Stimulated activated CD8-positive, alpha-beta memory T cell treated with anti-CD3 and anti-CD28 coated beads, Interleukin-2, amount 100 ng/mL, for 1 hour (primary cell): ENCODE measurements at places on chromosomes 5 and 9.

- no peak for DNase-seq
Measured at GRCh38 chr5:145160679-145161078, 674.5 kb downstream of the PRELID2 start.

- DNase-seq, result no peak
Measured at GRCh38 chr9:4781408-4781807, 11.3 kb upstream of the RCL1 start.

DNA sequence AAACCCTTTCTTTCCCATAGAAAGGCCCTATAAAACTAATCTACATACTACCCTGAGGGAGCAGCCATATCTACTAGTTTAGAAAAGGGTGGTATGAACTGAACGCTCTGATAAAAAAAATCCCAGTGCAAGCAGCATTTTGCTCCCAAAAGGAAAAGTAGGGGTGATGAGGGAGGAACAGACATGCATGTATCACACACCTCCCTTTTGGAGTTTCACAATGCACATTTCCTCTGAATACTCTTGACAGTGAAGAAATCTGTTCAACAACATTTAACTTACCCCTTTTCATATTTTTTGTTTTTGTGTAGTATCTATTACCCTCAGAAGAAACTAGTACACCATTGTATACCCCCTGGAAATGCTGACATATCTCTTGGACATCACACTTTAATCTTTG lies 411.4 kb downstream of the MAT2B start:
- DNase-seq, result no peak

GRCh38 chr5:143124593-143124992 lies 278.9 kb downstream of the NR3C1 start:
- no peak for DNase-seq

- no peak for DNase-seq
Measured at GRCh38 chr5:150630461-150631325, 9.8 kb upstream of the SYNPO start.

DNA sequence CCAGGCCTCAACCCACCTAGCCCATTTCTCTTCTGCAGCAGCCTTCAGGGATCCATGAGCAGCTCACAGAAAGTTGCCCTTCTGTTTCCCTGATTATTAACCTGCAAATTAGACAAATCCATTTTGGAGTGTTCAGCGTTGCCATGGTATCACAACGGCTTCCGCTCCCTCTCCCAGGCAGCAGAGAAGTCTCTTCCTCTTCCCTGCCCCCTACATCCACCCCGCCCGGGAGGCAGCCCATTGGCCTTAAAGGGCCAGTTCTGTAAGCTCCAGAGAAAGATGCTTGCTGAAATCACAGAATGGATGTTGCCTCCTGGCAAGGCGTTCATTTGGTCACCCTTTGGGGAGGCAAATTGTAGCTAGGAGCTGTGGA lies 47.7 kb upstream of the BOD1 start:
- DNase-seq, result no peak

- no peak for DNase-seq
Measured at GRCh38 chr5:4777435-4777834, 362.7 kb upstream of the ADAMTS16 start.

GRCh38 chr9:98994172-98995058 lies 50.7 kb downstream of the COL15A1 start:
- DNase-seq, result no peak

- no peak for DNase-seq
Measured at GRCh38 chr5:21834863-21835262, 1018.3 kb downstream of the CDH12 start.

GRCh38 chr9:137882506-137882821 lies 4.9 kb downstream of the CACNA1B start:
- no peak for DNase-seq

DNA sequence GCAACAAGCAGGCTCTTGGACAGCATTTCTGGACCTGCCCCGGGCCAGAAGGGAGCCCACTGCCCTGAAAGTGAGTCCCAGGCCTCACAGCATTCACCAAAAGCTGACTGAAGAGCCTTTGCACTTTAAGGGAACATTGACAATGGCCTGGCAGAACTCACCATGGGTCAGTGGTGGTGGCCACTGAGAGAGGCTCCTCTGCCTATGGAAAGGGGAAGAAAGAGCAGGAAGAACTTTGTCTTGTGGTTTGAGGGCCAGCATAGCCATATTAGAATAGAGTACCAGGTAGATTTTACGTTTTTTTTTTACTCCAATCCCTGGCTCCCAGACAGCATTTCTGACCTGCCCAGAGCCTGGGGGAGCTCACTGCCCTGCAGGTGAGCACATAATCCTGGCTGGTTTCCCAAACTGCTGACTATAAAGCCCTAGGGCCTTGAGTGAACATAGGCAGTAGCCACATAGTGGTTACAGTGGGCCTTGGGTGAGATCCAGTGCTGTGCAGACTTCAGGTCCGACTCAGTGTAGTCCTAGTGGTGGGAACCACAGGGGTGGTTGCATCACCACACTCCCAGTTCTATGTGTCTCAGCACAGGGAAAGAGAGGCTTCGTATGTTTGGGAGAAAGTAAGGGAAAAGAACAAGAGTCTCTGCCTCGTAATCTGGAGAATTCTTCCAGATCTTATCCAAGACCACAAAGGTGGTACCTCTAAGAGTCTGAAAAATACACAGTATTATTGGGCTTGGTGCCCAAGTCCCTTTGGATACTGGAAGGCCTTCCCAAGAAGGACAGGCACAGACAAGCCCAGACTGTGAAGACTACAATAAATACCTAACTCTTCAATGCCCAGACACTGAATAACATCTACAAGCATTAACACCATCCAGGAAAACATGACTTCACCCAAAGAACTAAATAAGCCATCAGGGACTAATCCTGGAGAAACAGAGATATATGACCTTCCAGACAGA lies 89.5 kb downstream of the TSSK1B start:
- DNase-seq, result no peak

GRCh38 chr5:56900858-56901578 lies 8.4 kb upstream of the SETD9 start:
- no peak for DNase-seq

- DNase-seq, result no peak
Measured at GRCh38 chr5:35430381-35431162, 187.1 kb upstream of the SPEF2 start.

DNA sequence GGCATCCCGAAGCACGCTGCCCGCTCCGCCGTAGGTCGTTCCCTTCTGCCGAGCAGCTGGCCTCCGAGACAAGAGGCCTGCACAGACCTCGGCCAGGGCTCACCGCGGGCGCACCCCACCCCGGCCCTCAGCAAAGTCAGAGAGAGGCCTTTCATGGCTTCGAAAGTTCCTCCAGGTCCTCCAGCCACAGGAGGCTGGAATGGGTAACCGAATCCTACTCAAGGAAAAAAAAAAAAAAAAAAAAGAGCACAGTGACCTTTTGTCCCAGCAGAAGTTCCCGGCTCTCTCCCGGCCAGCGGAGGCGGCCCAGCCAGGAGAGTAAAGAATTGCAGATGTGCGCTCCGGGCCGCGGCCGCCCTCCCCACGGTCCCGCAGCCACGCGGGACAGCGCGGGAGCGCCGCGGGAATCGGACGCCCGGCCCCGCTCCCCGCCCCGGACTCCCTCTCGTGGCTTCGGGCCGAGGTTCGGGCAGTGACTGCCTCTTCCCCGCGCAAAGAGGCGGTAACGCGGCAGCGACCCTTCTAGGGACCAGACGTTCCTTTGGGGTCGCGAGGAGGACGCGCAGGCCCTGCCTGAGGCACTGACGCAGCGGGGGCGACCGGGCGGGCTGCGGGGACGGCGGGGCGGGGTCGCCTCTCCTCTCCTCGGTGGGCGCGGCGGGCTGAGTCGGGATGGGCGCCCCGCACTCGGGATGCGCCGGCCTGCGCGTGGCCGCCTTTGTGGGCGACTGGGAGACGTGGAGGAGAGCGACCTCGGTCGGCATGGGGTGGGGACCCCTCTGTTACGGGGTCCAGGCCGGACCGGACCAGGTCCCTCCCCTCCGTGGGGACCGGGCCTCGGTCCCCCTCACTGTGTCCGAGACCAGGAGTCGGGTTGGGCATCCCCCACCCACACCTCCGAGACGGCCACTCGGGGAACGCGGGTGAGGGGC lies 754 bp downstream of the GFPT2 start:
- no peak for DNase-seq

DNA sequence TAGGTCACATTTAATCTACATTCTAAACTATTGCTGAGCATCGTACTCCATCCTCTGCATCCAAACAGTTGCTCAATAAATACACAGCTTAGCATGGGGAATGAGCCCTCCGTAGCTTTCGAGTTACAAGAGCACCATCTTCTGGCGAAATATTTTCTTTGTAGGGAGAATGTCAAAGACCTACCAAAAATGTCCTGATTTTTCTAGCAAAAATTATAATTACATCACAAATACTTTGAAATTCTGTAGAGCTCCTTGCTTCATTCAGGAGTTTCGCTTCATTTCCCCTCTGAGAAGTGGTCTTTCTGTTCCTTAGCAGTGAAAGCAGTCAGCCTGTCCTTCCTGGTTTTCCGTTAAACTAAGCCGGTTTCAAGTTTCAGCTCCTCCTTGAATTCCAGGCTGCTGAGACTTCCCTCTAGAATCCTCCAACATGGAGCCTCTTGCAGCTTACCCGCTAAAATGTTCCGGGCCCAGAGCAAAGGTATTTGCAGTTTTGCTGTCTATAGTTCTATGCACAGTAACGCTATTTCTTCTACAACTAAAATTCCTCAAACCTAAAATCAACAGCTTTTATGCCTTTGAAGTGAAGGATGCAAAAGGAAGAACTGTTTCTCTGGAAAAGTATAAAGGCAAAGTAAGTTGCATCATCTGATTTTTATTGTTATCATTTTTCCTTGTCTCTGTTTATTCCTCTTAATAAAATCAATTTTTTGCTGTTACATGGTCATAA lies at the start of gene GPX8:
TSS of gene GPX8 (plus strand) at position 409 of the 730 bp plus-strand sequence. CDS start at position 431, 22 bp downstream.
- DNase-seq, result no peak

DNA sequence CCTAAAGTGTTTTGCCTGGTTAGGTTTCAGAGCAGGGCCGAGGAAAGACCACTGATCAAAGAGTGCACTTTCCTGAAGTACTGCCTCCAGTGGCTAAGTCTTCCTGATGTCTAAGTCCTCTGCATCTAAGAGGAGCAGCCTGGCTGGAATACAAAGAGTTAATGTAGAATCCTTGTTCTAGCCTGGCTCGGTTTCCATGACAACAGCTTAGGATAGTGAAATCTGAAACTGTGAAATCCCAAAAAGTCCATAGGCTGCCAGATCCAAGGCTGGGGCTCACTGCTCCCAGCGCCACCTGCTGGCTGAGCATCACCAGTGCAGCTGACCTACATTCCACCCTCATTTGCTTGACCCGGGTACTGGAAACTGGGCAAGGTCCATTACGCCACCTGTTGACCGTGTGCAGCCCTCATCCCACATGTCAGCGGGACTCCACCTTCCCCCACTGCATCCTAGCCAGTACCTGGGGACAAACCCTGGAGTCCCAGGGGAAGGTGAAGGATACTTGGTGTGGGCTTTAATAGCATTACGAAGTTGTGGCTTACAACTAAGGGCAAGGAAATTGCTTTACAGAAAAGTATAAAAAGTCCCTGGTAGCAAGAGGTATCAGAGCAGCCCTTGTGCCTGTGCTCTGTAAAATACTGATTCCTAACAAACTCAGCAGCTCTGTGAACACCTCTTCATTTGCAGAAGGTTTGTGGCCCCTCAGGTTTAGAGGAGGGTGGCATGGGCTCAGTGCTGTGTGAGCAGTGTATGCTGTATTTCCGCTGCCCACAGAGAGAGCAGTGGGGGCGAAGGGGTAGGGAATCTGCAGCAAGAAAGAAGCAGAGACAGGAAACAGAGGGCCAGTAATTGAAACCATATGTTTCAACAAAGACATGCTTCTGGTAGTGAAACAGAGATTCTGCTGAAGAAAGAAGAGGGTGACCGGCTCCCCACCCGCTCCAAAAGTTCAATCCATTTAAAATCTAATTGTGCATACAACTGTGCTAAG lies 36.0 kb downstream of the PCDHGC5 start:
- DNase-seq, result no peak

GRCh38 chr9:125343518-125344275 lies 82.1 kb downstream of the GAPVD1 start:
- no peak for DNase-seq

DNA sequence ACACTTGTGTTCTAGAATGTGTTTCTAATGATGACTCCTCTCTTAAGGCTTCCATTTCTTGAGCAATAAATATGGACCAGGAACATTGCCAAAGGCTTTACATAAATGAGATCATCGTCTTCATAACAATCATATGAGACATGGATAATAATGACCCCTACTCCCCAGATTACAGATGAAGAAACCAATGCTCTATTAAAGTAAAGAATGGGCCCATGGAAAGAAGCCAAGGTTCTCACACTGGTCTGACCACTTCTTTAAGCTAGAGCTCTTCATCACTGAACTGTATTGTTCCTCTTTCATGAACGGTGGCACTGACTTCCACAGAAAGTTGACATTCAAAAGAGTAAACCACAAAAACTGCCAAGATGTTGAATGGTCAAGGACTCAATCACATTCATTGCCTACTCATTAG lies 65.3 kb downstream of the MARCHF3 start:
- no peak for DNase-seq

GRCh38 chr5:145510769-145511168 lies 324.4 kb downstream of the PRELID2 start:
- DNase-seq, result no peak

- no peak for DNase-seq
Measured at GRCh38 chr5:115778417-115778816, 38.0 kb downstream of the CDO1 start.

DNA sequence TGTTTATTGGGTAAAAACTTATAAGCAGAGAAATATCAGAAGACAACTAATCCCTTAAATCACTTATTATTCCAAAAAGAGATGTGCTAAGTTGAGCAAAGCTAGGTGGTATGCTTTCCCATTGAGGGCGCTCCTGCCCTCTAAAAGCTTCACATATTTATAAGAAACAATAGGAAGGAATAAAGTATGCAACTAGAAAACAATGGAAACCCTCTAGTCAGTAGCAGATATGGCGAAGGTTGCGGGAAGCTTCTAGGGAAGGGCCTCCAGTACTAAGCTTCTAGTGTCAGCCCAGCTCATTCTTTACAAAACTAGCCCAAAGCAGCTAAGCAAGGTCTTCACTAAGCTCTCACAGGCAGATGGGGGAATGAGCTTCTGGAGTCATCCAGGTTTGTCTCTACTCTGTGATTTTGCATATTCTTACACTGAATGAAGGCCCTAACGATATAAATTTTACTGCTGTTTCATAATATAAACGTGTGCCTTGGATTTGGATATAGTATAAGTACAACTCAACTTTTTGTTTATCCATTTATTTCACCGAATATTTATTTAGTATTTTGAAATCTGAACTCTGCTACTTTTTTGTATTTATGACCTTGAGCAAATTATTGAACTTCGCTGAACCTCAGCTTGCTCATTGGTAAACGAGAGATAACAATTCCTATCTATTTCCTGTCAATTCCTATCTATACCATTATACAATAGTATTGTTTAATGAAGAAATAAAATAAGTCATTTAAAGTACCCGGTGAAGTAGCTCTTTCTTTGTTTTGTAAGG lies 571.4 kb downstream of the ELAVL2 start:
- no peak for DNase-seq

- no peak for DNase-seq
Measured at GRCh38 chr9:132609829-132610228, 27.4 kb downstream of the BARHL1 start.
